ENCODE measurements at places on chromosomes 16 and 17. TPM values are rescaled to one million over a fixed set of nuclear protein-coding genes. Genes with fewer than 3 reads are reported as not detected.

The STAC2 gene
- total RNA-seq, result not detected

- no peaks in the 10 kb centered on the region for H3K27me3 ChIP-seq
- H3K36me3 ChIP-seq, result no peaks in the 10 kb centered on the region
- no peak overlapping the region for H3K27ac ChIP-seq
- peaks cover 12% of the 10 kb centered on the region for H3K4me1 ChIP-seq
- no peak for DNase-seq
- no peak overlapping the region for H3K4me3 ChIP-seq
These were observed 19.4 kb downstream of the GNGT2 start for GRCh38 chr17:49190932-49191331.

The RSPRY1 gene
- total RNA-seq, result 13.9 TPM

- H3K27ac ChIP-seq, result no peak overlapping the region
- H3K4me3 ChIP-seq, result no peak overlapping the region
- H3K36me3 ChIP-seq, result no peaks in the 10 kb centered on the region
- no peak for DNase-seq
These were observed 210.4 kb upstream of the CA10 start for GRCh38 chr17:52368886-52369285.

The INCA1 gene
- 2.7 TPM for total RNA-seq

All from SJSA1 (cell line).